Kasumi-1 (cell line): ENCODE measurements at places on chromosomes 1 and 21.
A peak's percentile ranks its signal among the peaks of the same experiment; 100 is the strongest.

DNA sequence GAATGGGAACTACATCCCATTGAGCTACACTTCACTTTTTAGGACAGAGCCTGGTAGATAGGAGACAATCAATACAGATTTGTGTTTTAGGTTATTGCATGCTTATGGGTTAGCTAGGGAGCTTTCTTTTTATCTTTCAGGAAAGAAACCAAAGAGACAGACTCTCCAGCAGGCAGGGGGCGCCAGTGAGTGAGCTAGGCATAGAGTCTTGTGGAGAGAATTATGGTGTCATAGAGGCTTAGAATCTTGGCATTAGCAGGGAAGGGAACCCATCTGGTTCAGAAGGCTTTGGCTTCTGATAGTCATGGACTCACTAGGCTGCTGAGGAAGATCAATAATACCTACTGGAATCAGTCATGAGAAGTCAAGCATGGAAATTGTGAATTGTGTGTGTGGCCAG is at the start of gene SMCP:
SMCP (plus strand) TSS at position 281 of the 400 bp plus-strand sequence. CDS start 6,101 bp downstream, outside the sequence.
- no peak for DNase-seq

DNA sequence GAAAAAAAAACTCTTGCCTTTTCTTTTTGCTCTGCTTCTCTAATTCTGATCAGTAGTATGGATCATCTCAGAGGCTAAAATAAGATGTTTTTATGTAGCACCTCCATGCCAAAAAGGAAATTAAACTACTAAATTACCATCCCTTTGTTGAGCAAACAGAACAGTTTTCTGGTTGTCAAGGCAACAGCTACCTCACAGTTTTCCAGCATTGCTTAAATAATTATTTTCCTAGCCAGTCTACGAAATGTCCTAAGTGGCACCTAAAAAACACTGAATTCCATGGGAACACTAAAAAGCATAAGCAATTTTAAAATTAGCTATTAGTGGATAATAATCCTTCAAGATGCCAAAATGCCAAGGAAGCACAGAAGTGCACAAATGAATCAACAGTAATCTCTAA is 61.7 kb downstream of the ARID4B start:
- DNase-seq, result no peak

- DNase-seq, result no peak
Observed at GRCh38 chr1:25683731-25684130, 67.1 kb downstream of the MAN1C1 start.

DNA sequence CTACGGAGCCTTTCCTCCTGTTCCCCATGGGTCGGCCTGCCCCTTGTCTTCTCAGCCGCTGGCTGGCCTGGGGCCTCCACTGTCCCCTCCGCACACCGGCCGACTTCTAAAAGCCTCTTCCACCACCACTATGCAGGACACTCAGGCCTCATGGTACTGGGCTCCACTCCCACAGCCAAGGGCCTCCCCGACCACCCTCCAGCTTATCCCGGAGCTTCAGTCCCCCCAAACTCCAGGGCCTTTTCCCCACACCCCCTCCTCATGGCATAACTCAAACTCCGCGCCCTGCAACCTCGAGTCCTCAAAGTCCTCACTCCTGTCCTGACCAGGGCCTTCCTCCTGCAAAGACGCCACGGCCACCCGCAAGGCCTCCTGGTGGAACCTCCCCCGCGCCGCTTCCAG is 2.0 kb downstream of the LRRC41 start:
- DNase-seq, result peak; percentile 45

GRCh38 chr1:114688526-114688925 is 6.8 kb downstream of the AMPD1 start:
- no peak for DNase-seq

DNA sequence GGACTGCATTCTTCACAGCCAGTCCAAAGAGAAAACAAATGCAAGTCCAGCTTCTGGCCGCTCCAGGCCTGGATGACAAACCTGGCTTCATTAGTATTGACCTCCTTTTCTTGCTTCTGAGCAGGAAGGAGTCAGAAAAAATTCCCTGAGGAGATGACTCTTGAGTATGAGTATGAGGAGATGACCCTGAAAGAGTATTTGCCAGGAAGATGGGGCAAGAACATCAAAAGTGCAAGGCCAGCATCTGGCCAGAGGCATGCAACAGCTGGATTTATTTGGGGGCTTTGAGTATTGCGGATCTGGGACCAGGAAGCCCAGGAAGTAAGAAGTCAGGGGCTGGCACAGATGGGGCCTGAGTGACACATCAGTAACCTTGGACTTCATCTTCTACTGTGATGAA is 113.9 kb downstream of the GLIS1 start:
- no peak for DNase-seq

- no peak for DNase-seq
Observed at GRCh38 chr1:160623227-160623633, 23.6 kb downstream of the SLAMF1 start.

GRCh38 chr1:174960362-174960761 is 39.4 kb upstream of the CACYBP start:
- no peak for DNase-seq

DNA sequence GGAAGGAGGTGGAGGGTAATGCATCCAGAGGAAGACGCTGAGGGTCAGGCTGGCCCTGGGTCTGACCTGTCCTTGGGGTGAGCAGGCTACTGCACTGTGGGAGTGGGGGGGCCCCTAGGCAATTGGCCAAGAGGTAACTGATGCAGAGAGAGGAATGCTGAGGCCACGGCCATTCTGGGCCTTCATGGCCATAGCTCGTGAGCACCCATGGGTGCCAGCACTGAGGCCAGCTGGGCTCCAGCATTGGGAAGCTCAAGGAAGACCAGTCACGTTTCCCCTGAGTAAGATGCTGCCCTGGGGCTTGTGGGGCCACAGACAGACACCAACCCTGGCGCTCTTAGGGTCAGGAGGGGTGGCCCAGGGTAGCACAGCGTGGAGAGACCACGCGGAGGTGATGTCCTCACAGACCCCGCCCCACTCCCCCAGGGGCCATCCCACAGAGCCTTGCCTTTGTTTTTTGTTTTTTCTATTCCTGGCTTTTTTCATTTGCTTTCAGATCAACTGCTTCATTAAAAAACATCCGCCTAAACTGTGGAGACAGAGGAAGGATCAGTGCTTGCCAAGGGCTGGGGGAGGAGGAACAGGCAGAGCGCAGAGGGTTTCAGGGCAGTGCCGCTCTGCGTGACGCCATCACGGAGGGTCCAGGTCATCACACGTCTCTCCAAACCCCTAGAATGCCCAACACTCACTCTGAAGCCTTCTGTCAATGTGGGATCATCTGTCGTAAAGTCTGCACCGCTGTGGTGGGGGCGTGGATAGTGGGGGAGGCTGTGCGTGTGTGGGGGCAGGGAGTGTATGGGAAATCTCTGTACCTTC is 61.1 kb downstream of the SIK1 start:
- DNase-seq, result no peak

DNA sequence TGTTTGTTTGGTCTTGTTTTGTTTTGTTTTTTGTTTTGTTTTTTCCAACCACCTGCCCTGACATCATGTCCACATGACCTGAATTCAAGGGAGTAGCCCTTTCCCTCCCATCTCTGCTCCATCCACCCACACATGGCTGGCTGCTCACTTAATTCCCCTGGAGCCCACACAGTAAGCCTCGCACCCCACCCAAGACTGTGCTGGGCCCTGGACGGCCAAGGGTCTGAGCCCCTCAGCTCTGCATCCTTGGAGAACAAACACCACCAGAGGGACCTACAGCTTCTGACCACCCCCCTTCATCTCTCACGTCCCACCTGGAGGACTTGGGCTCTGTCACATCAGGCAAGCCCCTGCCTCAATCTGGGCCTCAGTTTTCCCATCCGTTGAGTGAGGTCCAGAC is 39.1 kb downstream of the MATN1 start:
- DNase-seq, result no peak

DNA sequence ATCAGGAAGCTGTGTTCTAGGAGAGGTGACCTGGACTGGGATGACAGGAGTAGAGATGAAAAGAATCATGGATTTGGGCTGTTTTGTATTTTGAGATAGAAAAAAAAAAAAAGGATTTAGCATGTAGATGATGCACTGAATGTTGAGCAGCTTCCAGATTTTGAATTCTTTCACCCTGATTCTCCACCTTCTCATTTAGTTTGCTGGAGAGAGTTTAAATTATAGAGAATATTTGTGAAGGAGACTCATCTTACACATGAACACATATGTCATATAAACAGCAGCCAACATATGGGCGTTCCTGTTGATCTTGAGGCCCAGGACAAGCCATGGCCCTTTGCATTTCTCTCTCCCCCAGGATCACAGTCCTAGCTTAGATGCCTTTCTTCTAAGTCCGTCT is 7.4 kb downstream of the RPTN start:
- no peak for DNase-seq

DNA sequence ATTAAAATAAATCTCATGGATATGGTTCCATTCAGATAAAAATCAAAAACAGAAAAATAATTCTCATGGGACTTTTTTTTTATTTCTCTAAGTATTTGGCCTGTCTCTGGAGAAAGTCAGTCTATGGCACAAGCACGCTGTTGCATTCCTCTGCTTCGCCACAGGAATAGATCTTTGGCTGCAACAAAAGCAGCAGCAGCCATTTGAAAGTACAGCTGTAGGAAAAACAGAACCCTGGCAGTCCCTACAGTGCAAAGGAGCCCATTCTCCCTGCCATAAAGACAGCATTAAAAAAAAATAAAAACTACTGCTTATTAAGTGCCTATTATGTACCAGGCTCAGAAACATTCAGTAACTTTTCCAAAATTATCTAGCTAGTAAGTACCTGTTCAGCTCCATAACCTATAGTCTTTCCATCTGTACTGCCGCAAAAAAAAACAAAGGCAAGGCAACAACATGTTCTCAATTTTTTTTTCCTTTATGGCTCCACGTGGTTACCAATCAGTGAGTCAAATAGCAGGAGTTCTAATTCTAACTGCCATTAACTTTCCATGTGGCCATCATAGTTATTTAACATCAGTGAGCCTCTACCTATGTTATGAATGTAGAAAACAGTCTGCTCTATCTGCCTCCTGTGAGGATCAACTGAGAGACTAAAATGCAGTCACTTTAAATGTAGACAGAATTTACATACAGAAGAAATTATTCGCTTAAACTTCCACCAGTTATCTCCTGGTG is 22.7 kb downstream of the SLC35D1 start:
- DNase-seq, result no peak

DNA sequence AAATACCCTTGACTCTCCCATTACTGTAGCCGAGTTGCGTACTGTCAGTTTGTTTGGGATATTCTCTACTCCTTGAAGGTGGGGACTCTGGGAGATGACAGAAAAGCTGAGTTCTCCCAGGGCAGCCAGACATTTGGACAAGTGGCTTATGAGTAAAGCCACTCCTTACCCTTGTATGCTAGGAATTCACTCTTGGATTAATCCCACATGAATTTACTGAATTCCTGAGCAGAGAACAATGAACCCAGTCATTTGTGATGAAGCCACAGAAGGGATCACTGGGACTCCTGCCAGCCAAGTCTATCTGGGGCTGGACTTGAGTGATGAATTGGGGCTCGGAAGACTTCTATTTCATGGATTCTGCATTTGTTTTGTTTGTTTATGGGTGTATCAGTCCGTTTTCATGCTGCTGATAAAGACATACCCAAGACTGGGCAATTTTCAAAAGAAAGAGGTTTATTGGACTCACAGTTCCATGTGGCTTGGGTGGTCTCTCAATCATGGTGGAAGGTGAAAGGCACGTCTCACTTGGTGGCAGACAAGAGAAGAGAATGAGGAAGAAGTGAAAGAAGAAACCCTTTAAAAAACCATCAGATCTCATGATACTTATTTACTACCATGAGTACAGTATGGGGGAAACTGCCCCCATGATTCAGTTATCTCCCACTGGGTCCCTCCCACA is 25.1 kb downstream of the C1orf116 start:
- no peak for DNase-seq

DNA sequence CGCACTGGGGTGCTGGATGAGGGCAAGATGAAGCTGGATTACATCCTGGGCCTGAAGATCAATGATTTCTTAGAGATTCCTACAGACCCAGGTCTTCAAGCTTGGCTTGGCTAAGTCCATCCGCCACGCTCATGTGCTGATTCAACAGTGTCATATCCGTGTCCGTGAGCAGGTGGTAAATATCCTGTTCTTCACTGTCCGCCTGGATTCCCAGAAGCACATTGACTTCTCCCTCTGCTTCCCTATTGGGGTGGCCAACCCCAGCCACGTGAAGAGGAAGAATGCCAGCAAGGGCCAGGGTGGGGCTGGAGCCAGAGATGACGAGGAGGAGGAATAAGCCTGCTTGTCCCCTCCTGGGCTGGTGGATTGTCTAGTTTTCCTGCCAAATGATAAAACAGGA is 2.2 kb upstream of the CBR3 start:
- DNase-seq, result no peak

DNA sequence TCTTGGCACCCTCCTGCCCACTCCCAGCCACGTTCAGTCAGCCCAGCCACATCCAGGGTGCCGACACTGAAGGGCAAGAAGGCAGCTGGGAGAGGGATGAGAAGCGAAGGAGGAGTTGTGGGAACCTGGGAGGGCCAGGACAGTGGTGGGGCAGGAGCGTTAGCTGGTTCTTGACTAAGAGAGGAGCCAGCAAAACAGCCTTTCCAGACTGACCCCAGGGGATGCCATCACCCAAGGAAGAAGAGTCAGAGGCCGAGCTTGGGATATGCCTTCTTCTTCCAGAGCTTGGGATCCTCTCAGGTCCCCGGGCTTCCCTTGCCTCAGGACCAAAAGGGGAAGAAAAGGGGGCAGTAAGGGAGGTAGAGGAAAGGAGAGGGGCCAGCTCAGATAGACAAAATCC is 7.2 kb downstream of the INKA2 start:
- no peak for DNase-seq

GRCh38 chr21:25722631-25723030 is 12.1 kb downstream of the ATP5PF start:
- DNase-seq, result peak; percentile 77

- peak; percentile 35 for DNase-seq
Observed at GRCh38 chr1:246794828-246795671, 70.8 kb downstream of the SCCPDH start.

GRCh38 chr1:17209430-17209829 is 4.5 kb downstream of the PADI1 start:
- DNase-seq, result no peak
